ENCODE measurements at places on chromosomes 12 and 14.
A peak's percentile ranks its signal among the peaks of the same experiment; 100 is the strongest.

DNA sequence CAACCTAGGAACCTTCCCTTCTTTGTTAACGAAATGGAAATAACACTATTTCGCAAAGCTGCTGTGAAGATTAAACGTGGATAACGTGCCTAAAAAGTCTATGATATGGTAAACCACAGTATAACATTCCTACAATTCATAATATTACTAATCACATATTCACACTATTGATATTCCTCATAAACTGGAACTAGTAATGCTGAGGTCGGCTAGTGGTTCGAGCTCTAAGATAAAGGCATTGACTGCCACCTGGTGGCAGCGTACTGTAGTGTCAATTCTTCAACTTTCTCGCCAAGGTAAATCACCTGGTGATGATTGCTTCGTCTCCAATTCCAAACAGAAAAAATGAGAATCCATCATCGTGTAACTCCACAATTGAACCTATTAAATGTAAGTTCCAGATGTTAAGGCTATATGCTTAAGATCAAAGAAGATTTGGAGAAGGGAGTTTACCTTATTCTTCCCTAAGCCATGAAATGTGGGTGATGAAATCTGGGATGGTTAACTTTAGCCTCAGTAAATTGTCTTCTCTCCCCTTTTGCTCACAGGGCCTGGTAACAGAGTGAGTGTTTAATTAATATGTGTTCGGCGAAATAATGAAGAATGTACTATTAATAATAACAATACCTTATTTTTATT is 197.5 kb upstream of the TMEM132C start:
- peak; percentile 27 for DNase-seq

DNA sequence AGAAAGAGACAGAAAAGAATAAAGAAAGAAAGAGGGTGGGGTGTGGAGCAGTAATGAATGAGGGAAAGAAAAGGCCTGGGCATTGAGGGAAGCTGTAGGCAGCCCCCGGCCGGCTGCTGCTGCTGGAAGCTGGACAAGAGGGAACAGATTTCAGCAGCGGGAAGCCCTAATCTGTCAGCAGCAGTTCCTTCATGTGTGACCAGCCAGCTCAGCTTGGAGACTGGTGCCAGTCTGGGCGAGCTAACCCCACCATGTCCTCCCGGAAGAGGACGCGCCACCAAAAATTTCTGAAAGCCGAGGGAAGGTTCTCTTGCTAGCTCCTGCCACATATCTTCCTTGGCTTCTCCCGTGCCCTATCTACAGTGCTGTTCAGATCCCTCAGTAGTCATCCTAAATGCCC is 236.8 kb downstream of the GRIN2B start:
- DNase-seq, result no peak

DNA sequence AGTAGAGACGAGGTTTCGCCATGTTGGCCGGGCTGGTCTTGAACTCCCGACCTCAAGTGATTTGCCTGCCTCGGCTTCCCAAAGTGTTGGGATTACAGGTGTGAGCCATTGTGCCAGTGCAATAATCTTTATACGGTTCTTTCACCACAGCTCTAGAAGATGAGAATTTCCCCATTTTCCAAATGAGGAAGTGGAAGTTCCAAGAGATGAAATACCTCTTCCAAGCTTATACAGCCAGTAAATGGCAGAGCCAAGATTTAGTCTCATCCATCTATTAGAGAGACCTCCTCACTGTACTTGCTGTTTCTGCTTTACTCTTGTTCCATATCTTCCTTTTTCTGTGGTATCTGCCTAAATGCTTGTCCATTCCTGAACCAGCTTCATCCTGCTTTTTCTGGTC is 3.1 kb upstream of the LMNTD1 start:
- DNase-seq, result no peak

GRCh38 chr14:103547941-103548462 is 14.5 kb downstream of the BAG5 start:
- DNase-seq, result no peak

DNA sequence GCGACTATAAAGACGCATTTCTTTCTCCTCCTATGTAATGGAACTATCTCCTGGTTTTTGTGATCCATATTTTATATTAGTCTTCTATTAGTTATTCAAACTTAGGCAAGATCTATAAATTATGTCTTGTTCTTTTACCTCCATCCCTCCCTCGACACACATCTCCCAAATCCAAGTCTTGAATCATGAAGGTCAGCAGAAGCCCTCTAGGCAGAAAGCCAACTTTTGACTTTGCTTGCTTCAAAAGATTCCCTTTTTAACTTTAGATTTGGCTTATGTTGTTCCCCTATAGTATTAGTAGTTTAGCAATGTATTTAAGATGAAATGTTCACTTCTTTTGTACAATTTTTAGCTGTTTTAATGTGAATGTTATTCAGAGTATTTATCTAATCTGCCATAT is 689.8 kb downstream of the SLC6A15 start:
- DNase-seq, result no peak

GRCh38 chr12:99498756-99499155 is 148.8 kb upstream of the GARIN6 start:
- DNase-seq, result no peak

DNA sequence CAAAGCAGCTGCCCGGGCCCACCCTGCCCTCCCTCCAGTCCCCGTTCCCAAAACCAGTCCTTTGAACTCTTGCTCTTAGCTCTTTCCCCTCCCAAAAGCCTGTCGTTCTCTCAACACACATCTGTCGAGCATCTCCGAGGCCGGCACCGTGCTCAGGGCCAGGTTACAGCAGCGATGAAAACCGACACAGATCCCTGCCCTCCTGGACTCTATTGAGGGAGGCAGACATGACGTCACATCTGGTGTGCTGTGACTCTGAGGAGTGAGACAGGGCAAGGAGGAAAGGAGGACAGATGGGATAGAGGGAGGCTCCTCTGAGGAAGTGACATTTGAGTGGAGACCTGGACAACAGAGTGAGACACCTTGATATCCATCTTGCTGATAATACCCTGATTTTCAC is 34.6 kb upstream of the PWP1 start:
- DNase-seq, result no peak

- peak; percentile 83 for DNase-seq
These were observed 146.0 kb upstream of the RPH3A start for GRCh38 chr12:112645586-112645985.

DNA sequence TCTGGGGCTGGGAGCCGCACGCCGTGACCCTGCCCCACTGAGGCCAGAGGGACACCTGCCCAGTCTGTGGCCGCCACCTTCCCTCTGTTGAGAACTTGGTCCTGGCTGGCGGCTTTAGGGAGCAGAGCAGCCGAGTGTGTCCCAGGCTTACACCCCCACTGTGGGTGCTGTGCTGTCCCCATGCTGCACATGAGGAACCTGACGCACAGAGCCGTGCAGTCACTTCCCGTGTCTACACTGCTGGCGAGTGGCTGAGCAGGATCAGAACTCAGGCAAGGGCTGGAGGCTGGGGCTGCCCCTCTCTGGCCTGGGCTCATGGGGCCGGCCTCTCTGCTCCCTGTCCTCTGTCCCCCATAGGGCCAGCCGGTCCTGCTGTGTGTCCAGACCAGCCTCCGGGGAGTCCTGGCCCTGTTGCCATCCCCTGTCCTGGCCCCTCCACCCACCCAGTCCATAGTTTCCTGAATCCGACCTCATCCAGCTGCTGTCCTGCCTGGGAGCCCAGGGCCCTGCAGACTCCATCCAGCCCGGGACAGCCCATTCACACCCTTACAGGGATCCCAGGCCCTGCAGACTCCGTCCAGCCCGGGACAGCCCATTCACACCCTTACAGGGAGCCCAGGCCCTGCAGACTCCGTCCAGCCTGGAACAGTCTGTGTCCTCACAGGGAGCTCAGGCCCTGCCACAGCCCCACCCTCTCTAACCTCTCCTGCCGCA is 10.3 kb downstream of the FBRSL1 start:
- DNase-seq, result no peak

DNA sequence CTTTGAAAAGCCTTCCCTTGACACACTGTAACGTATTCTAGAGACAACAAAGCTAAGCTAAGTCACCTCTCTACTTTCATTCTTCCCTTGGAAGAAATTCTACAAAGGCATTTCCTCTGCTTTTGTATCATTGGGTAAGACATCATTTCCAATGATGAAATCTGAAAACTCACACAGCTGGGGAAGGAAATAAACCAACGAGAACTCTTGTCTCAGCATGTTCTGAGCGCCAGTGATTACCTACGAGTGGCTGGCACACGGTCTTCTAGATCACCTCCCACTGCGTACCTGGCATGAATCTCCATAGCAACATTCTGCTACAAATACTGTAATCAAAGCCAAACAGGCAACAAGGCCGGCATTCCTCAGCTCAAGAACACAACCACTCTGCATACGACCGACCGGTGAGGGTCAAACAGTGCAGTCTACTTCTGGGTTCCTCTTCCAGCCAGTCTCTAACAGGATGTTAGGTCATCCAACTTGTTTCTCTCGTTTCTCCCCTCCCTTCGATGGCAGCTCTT is 7.6 kb downstream of the VPS37B start:
- DNase-seq, result no peak

Data from caudate nucleus (tissue), 63 donors.